ENCODE measurements at places on chromosomes 11 and 22.

DNA sequence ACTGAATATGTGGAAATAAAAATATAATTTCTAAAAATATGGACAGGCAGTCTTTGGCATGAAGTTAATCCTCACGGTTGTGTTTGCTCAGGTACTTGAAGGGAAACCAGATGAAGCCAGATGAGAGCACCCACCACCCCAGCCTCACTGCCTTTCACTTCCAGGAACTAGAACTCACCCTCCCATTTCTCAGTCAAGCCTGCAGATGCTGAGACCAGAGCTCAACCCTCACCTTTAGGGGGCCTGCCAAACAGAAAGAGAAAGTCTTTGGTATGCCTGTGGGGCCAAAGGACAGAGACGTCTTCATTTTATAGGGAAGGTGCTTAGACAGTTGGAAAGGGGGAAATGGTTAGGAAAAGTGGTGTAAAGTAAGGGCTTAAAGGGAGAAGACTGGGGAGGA is 252.8 kb upstream of the PLET1 start:
- DNase-seq, result no peak

GRCh38 chr11:1947592-1948237 is 583 bp downstream of the MRPL23 start:
- no peak for DNase-seq

DNA sequence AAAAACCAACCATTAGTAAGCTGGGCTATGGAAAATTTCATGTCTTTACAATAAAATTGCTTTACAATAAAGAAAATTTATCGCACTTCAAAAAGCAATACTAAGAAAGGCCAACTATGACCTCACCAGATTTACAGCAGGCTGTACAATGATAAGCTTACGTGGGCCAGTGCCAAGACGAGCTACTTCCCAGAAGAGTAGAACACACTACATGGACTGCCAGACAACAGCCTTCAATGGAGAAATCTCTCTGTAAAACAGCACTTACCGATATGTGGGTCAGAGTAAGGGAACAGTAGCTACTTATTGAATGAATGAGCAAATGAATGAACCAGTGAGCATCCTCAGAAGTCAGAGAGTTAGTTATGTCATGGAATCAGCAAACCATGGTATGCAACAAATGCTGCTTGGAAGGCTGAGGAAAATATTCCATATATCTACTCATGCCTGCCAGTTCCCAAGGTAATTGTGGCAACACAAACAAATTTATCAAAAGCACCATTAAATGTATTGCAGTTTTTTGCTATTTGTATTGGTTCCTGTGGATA is 74.4 kb downstream of the SLC36A4 start:
- DNase-seq, result no peak

- no peak for DNase-seq
These were observed 8.9 kb downstream of the PLCB3 start for GRCh38 chr11:64260147-64260708.

DNA sequence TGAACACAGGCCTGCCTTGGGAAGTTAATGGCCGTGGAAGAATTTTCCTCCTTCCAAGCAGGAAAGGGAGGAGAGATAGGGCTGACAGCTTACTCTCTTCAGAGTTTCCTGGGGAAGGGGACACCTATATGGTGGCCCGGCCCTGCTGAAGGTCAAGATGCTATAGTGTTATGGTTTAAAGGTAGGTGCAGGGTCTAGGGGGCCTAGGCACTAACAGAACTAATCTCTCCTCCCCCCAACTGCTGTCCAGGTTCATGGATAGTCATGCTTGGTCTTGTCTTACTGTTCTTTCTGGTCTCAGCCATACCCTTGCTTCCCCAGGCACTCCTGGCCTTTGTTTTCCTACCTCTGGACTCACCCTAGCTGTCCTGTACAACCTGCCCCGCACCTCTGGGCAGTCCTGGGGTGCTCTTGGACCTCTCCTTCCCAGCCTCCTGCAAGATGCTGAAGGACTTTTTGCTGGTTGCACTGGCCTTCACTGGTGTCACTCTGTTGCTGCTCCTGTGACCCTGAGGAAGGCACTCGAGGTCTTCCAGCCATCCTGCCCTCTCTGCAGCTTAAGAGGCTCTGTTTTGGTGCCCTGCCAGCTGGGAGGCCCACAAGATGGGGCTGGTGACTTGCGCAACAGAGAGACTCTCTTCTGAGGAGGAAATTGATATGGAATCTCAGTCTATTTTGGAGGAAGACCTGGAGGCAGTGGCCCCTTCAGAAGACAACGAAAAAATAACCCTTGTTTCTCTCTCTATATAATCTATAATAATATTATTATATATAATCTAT is 17.9 kb downstream of the SEC14L3 start:
- peak; percentile 82 for DNase-seq

DNA sequence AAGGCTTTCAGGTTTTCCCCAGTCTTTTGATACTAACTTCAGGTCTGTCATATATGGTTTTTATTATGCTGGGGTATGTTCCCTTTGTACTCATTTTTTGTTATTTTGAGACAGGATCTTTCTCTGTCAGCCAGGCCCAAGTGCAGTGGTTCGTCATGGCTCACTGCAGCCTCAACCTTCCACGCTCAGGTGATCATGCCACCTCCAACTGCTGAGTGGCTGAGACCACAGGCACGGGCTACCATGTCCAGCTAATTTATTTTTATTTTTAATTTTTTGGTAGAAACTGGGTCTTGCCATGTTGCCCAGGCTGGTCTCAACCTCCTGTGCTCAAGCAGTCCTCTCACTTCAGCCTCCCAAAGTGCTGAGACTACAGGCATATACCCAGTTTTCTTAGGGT is 50.6 kb upstream of the PDGFD start:
- no peak for DNase-seq

- no peak for DNase-seq
These were observed 6.7 kb downstream of the CASTOR1 start for GRCh38 chr22:30282616-30283046.

- DNase-seq, result peak; percentile 75
These were observed 553 bp upstream of the USP47 start for GRCh38 chr11:11841116-11841722.

GRCh38 chr11:95892892-95893570 is 30.9 kb downstream of the MTMR2 start:
- no peak for DNase-seq

- no peak for DNase-seq
These were observed 56.0 kb downstream of the COPB1 start for GRCh38 chr11:14443638-14444037.

- DNase-seq, result no peak
These were observed 147.9 kb downstream of the ATG16L2 start for GRCh38 chr11:72962084-72962483.

GRCh38 chr11:2178906-2179494 is 7.4 kb upstream of the TH start:
- no peak for DNase-seq

GRCh38 chr11:17605651-17606122 is 58.6 kb downstream of the OTOG start:
- DNase-seq, result no peak

- DNase-seq, result peak; percentile 47
These were observed 9.1 kb downstream of the P2RY6 start for GRCh38 chr11:73281201-73281741.

GRCh38 chr11:71204748-71205664 is 47.4 kb downstream of the SHANK2 start:
- no peak for DNase-seq

DNA sequence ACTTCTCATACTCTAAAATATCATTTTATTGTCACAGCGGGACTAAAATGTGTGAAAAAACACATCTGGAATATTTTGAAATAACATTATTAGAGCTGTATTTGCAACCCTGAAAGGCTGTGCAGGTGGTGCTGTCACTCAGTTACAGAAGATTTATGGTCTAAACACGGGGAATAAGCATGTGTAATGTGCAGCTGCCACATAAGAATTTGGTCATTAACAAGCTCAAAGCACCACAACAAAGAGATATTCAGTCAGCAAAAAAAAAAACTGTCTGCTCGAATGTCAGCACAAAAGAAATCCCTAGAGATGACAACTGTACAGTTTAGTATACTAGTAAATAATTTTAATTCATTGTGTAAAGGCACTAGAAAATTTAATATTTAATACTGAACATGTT is 31.3 kb downstream of the TMEM123 start:
- DNase-seq, result no peak

All from upper lobe of right lung (tissue), 1 donor.